ENCODE measurements at places on chromosomes 12 and 14. TPM values are rescaled to one million over a fixed set of nuclear protein-coding genes. Genes with fewer than 3 reads are reported as not detected.

RPL10L gene
- total RNA-seq: not detected

LTB4R2 gene
- total RNA-seq: 21.2 TPM

USP44 gene
- 25.8 TPM for total RNA-seq

HNRNPA1 gene
- total RNA-seq: 1,247 TPM

RNASE3 gene
- not detected for total RNA-seq

AHNAK2 gene
- 0.06 TPM for total RNA-seq

CTSG gene
- not detected for total RNA-seq

TAS2R42 gene
- not detected for total RNA-seq

CLEC2A gene
- total RNA-seq: not detected

CDCA3 gene
- 76.7 TPM for total RNA-seq

TPPP2 gene
- total RNA-seq: not detected

Measured in activated naive CD8-positive, alpha-beta T cell treated with anti-CD3 and anti-CD28 coated beads, Interleukin-2, amount 10 ng/mL, durations not matched to agents 7 days and 5 days (primary cell).